ENCODE measurements at places on chromosomes 1 and 21.

DNA sequence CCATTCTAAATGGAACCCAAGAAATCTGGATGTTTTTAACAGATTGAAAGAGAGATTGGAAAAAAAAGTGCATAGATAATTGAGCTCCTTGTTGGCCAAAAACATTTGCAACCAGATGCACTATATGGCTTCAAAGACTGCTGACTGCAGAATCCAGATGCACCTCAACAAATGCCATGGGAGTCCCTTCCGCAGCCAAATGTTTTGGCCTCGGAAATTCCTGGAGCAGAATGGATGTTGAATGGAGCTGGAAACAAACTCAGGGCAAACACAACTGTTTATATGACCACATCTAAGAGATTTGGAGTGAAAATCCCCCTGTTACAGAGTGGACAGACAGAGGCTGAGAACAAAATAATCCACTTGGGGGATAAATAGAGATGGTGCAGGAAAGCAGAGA lies 285.0 kb upstream of the NFIA start:
- no peak for DNase-seq

- no peak for DNase-seq
Measured at GRCh38 chr1:9271861-9272595, 20.7 kb upstream of the SPSB1 start.

DNA sequence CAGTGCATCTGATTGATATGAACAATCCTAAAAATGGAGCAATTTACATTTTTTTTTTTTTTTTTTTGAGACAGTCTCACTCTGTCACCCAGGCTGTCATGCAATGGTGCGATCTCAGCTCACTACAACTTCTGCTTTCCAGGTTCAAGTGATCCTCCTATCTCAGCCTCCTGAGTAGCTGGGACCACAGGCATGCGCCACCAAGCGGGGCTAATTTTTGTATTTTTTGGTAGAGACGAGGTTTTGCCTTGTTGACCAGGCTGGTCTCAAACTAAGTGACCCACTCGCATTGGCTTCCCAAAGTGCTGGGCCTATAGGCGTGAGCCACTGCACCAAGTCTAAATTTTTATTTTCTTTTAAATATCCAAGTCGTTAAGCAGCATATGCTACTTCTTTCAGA lies 109.0 kb downstream of the FAF1 start:
- DNase-seq = no peak

- peak; percentile 78 for DNase-seq
Measured at GRCh38 chr1:20732071-20732587, 374 bp downstream of the SH2D5 start.

DNA sequence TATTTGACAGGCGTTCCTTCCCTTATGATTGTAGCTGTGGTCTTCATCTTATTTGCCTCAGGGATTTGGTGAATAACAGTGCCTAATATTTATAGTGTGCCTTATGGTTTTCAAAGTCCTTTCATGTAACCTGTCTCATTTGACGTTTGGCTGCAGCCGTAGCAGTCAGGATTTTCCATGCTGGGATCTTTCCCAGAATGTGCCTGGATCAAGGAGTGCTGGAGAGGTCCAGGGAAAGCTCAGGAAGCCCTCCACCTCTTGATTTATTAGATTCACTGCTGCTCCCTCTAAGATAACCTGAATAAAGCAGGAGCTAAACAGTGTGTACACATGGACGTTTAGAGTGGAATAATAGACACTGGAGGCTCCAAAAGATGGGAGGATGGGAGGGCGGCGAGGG lies 5.2 kb downstream of the C1orf21 start:
- DNase-seq = no peak

- no peak for DNase-seq
Measured at GRCh38 chr21:33942426-33942825, 26.8 kb upstream of the ATP5PO start.

GRCh38 chr1:224816062-224816461 lies 113.4 kb upstream of the DNAH14 start:
- DNase-seq = no peak
